ENCODE measurements at places on chromosomes 1 and 21.

- DNase-seq, result no peak
Measured at GRCh38 chr1:55749975-55750627, 534.9 kb upstream of the USP24 start.

GRCh38 chr1:234924450-234925355, 203.9 kb downstream of the TOMM20 start:
- DNase-seq, result peak; percentile 41

GRCh38 chr21:27796106-27796505, 829.2 kb upstream of the ADAMTS5 start:
- no peak for DNase-seq

DNA sequence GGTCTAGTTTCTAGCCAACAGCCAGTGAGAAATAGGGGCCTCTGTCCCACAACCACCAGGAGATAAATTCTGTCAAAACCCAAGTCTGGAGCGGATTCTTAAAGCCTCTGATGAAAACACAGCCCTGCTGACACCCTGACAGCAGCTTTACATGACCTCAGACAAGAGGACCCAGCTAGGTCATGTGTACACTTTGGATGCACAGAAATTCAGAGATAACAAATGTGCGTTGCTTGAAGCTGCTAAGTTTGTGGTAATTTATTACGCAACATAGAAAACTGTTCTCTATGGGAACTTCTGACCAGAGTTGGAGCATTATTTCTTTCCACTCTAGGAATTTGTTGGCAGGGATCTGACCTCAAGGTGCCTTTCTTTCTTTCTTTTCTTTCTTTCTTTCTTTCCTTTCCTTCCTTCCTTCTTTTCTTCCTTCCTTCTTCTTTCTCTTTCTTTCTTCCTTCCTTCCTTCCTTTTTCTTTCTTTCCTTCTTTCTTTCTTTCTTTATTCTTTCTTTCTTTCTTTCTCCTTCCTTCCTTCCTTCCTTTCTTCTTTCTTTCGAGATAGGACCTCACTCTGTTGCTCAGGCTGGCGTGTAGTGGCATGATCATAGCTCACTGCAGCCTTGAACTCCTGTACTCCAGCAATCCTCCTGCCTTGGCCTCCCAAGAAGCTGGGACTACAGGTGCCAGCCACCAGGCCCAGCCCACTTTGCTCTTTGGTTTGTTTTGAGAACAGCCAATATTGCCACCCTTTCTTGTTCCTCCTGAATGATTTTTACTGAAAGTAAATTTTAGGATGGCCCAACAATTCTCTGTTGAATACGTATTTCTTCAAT, 14.9 kb upstream of the HMGCS2 start:
- DNase-seq, result no peak

GRCh38 chr1:192629612-192630011, 6.3 kb upstream of the RGS13 start:
- DNase-seq, result no peak

DNA sequence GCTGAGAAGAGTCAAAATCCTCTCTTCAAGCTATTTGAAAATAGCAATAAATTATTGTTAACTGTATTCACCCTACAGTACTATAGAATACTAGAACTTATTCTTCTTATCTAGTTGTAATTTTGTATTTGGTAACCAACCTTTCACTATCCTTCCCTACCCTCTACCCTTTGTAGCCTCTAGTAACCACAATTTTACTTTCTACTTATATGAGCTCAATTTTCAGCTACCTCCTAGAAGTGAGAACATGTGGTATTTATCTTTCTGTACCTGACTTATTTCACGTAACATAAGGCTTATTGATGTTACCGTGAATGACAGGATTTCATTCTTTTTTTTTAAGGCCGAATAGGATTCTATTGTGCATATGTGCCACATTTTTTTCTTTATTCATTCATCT, 30.0 kb downstream of the ZC3H11B start:
- no peak for DNase-seq

DNA sequence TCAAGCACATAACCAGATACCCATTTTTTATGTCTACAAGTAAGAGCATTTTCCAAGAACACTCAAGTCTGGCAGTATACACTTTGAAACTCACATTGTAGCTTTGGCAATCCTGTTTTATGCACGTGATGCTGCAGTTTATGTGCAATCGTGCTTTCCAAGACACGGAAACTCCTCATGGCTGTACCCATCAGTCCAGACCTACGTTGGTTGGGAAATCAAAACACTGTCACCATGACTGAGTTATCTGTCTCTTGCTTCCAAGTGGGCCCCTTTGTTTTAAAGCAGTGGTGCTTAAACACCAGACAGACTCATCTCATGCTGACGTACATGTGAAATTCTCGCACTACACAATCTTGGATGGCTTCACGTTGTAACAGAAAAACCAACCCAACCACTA, 192.8 kb downstream of the LTN1 start:
- DNase-seq, result no peak

GRCh38 chr1:222239130-222239529, 308.8 kb downstream of the HHIPL2 start:
- no peak for DNase-seq

- DNase-seq, result no peak
Measured at GRCh38 chr1:170250531-170251276, 104.9 kb downstream of the NTMT2 start.

GRCh38 chr21:14836950-14837349, 227.8 kb downstream of the NRIP1 start:
- peak; percentile 6 for DNase-seq

- DNase-seq, result no peak
Measured at GRCh38 chr1:37616330-37616729, 18.4 kb downstream of the RSPO1 start.

DNA sequence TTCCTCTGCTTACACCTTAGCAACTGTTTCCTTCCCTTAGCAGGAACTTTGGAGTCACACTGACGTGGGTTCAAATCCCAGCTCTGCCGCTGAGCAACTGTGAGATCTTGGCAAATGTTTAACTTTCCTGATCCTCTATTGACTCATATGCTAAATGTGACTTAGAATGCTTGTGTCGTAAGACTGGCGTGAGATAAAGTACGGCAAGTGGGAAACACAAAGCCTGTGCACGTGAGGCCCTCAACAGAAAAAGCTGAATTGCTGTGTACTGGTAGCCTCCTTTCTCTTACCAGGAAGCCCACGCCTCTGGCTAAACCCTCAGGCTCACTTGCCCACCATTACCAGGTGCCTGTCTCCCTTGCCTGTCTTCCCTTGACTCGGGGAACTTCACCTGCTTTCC, 135.4 kb upstream of the TNR start:
- no peak for DNase-seq

DNA sequence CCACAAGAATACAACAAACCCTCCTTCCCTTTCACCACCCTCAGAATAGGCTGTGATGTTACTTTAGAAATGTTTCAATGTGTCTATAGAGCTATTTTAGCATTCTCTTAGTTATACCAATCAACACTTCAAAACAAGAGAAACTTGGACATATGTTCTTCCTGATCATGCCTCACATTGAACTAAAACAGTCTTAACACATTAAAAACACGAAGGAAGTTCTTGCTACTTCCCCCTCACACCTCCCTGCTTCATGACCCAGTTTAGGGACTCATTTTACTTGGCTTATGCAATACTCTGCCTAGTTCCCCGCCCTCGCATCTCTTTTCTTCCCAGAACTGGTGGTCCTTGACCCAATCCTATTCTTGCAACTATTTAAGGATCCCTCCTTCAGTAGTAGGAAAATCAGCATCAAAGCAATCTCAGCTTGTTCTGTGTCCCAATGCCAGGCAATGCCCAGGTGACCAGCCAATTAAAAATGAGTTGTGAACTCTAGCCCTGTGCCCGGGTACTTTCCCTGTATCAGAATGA, 408.8 kb upstream of the BEND5 start:
- no peak for DNase-seq

- no peak for DNase-seq
Measured at GRCh38 chr21:16608209-16608830, 878.5 kb downstream of the USP25 start.

- no peak for DNase-seq
Measured at GRCh38 chr1:66945316-66945715, 20.5 kb downstream of the MIER1 start.

- DNase-seq, result no peak
Measured at GRCh38 chr1:227945891-227946623, 1.7 kb downstream of the WNT9A start.

DNA sequence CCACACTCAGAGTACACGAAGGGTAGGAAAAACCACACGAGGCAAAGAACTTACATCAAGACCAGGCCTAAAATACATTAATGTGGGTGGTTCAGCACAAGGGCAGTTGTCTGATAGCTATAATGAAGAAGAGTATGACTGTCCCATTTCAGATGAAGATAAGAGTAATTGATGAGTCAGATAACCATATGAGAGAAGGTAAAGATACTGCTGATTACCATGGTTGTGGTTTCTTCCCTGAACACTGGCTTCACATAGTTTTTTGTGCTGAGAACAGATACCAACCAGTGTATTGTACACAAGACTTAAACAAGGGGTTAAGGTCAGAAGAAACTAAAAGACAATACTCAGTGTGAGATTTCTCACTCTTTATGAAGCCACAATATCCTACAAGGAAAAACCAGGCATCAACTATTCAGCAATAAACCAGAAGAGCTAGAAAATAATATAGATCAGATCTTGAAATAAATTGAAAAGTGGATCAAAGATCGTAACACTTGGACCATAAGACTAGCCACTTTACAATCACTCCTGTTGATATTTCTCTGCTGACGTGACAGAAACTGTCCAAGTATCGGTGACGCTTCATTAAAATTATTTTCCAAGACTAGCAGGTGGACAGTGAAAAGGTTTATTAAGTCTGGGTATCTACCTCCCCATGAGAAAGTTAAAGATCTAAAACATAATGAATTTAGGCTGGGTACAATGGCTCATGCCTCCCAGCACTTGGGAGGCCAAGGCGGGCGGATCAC, 28.6 kb downstream of the PUM1 start:
- DNase-seq, result no peak

DNA sequence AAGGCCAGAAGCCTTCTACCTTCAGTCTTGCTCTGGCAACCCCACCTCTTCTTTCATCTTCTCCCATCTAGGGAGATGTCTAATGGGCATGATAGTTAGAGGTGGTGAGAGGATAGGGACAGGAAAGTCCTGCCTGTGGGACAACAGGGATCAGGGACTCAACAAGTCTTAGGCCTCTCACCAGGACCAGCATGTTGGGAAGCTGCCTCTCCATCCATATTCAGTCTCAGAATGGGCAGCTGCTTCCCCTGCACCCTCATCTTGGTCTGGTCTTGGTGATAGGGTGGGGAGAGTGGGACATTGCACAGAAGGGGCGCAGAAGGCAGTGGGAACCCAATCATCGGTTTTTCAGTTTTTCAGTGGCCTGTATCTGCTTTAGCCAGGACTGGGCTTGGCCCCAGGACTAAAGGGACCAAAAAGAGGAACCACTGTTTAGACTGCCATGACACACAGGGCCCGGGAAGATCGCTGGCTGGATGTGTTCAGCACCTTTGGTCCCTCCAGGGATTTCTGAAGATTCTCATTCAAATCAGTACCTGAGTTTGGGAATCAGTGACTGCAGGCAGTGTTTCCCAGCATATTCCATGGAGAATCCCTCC, 12.7 kb downstream of the RHEX start:
- DNase-seq, result no peak

DNA sequence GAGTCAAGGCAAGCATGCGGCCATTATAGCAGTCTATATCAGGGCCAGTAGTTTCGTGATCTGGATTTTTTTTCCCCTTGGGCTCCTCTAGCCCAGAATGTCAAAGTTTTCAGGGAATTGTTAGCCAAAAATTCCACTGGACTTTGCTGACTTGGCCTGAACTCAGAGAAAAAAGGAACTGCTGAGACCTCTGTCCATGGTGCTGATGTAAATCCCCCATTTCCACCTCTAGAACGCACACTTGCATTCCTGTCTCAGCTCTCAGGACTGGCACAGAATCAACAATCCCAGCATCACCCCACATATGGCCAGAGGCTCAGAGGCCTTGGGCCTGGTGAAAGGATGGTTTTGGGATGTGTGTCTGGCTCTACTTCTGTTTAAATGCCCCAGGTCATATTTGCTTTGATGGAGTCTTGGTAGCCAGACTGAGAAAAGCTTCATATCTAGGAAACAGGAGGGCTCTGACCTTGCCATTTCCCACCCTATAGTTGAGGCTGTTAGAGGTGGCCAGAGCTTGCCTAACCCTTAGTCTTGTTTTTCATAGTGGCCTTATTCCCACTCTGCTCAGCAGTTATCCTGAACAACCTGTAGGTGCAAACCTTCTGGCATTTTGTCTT, 16.9 kb upstream of the EFCAB14 start:
- DNase-seq, result no peak

- no peak for DNase-seq
Measured at GRCh38 chr21:25465263-25465662, 142.0 kb downstream of the MRPL39 start.

DNA sequence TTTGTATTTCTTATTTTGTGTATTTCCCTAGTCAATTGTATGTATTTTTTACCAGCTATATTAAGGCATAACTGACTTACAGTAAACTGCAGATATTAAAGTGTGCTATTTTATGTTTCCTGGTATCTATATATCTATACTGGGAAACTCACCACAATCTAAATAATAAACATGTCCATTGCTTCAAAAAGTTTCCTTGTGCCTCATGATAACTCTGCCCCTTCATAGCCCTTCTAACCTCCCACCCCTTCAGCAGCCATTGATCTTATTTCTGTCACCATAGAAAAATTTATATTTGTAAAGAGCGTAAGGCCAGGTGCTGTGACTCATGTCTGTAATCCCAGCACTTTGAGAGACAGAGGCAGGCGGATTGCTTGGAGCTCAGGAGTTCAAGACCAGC, 9.3 kb upstream of the RRP15 start:
- DNase-seq, result no peak

DNA sequence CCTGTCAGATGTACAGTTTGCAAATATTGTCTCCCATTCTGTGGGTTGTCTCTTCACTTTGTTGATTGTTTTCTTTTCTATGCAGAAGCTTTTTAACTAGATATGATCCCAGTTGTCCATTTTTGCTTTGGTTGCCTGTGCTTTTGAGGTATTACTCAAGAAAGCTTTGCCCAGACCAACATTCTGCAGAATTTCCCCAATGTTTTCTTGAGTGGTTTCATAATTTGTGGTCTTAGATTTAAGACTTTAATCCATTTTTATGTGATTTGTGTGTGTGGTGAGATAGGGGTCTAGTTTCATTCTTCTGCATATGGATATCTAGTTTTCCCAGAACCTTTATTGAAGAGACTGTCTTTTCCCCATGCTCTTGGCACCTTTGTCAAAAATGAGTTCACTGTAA, 116.9 kb downstream of the DUSP10 start:
- no peak for DNase-seq

- DNase-seq, result no peak
Measured at GRCh38 chr1:17009706-17010105, 2.0 kb downstream of the ATP13A2 start.

GRCh38 chr21:41584603-41585176, 76.7 kb upstream of the TMPRSS2 start:
- DNase-seq, result no peak

DNA sequence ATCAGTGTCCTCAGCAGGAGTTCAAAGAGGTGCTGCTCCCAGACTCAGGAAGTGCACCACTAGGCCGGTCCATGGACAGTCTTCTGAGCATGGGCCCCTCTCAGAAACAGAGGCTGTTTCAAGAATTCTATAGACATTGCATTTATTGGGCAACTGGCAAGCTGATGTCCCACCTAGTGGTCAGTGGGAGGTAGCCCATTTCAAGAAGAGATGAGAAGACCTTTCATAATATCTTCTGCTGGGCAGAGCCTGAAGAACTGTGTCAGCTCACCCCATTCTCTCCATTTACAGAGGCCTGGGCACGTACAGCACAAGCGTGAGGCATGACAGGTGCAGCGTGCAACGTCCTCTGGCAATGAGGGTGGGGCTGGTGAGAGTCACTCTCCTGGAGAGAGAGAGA, 216.0 kb downstream of the DYRK1A start:
- no peak for DNase-seq

All from T-helper 1 cell (primary cell).